ENCODE measurements at places on chromosomes 3 and 15.

DNA sequence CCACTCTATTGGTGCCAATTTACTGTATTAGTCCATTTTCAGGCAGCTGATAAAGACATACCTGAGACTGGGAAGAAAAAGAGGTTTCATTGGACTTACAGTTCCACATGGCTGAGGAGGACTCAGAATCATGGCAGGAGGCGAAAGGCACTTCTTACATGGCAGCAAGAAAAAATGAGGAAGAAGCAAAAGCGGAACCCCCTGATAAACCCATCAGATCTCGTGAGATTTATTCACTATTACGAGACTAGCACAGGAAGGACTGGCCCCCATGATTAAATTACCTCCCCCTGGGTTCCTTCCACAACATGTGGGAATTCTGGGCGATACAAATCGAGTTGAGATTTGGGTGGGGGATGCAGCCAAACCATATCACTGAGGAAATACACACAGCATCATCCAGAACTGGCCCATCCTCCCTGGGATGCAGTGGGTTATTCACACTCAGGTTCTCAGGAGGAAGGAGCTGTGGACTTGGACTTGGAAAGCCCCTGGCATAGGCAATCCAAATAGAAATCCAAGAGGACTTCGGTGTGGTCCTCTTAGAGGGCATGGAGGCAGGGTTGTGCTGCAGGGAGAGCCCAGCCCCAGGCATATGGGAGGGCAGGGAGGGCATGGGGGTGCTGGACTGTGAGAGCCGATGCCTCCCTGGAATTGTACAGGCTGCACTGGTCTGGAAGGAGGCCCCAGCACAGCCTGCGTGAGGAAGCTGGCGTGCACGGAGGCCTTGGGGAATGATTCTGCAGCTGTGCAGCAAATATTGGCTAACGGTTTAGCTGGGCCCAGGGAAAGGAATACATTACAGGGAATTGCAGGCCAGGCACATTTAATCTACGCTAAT lies 62.9 kb downstream of the EFCAB12 start:
- no peak for DNase-seq

GRCh38 chr3:14550651-14551611 lies 10.8 kb upstream of the GRIP2 start:
- DNase-seq: no peak

- no peak for DNase-seq
Observed at GRCh38 chr3:52046186-52046901, 10.0 kb downstream of the DUSP7 start.

- no peak for DNase-seq
Observed at GRCh38 chr3:66717806-66718205, 217.0 kb upstream of the LRIG1 start.

DNA sequence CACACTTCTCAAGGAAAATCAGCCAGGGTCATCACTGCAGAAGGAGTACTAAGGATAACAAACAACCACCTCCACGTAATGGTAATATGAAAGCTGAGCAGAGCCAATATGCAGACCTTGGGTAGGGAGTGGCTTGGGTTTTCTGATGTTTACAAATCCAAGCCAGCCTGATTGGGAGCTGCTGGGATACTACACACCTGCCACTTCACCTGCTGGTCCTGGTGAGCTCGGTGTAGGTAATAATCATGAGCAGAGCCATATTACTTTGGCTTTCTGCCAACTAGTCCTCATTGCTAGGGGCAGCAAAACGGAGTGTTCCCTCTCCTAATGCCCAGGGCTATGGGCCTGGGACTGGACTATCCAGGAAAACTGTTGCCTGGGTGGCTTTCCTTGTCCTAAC lies 433.5 kb upstream of the PPP2R3A start:
- no peak for DNase-seq

- no peak for DNase-seq
Observed at GRCh38 chr3:161104561-161105551, at the start of gene B3GALNT1. Gene B3GALNT1, minus strand, starts transcription at chr3:161105349. Its CDS starts 18,595 bp downstream, at chr3:161086754.

DNA sequence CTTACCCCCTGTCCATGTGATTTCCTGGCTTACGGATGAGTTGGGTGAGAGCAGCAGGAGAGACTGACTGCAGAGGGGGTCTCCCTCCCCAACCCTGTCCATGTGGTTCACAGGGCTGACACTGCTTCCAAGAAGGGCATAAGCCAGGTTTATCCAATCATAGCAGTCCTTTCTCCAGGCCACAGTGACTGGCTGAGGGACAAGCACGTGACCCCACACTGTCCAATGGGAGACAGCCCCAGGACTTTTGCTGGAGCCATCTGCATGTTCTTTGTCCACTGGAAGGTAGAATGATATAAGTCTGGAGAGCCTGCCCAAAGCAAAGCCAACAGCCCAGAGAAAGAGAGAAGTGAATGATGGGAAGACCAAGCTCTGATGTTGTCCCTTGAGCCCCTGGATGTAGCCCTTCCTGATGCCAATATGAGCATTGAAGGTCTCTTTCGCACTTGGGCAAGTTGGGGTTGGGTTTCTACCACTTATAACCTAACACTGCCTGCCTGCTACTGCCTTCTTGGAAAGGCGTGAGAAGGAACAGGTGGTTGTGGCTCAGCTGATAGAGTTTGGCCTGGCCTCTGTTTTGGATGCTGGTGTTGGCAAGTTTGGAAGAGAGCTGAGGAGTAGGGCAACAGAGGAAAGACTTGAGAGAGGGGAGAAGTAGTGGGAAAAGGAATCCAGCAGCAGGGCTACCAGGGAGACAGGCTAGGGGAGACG lies 41.3 kb upstream of the GRIP2 start:
- DNase-seq: no peak

DNA sequence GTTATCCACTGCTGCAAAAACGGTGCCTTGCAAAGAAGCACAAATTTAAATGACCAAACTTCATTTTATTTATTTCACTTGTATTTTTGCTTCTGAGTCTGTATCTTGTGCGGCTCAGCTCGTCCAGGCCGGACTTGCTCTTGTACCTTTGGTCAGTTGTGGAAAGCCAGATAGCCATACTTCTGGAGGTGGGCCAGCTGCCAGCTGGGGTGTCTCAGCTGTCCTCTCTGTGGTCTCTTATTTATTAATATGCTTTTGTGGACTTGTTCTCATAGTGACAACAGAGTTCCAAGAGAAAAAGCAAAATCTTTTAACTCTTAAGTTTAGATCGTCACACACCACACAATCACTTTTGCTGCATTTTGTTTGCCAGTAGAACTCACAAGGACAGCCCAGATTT lies 87.7 kb downstream of the IL1RAP start:
- no peak for DNase-seq

DNA sequence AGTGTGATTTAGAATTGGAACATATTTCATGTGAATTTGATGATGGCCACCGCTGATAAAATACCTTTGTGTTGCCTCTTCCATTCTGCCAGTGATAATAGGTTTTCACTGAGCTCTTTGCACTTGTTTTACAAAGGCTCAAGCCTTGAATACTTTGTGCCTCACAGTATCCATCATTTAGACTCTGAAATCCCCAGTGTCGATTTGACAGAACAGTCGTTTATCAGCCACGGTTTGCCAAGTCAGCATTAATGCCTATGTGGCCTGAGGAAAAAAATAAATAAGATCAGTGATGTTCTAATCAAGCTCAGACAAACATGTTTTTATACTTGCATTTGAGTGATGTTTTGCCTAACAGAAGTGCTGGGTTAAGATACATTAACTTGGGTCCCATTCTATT lies 399.1 kb downstream of the RBMS3 start:
- no peak for DNase-seq

GRCh38 chr3:153399636-153400035 lies 237.6 kb downstream of the RAP2B start:
- DNase-seq: no peak

DNA sequence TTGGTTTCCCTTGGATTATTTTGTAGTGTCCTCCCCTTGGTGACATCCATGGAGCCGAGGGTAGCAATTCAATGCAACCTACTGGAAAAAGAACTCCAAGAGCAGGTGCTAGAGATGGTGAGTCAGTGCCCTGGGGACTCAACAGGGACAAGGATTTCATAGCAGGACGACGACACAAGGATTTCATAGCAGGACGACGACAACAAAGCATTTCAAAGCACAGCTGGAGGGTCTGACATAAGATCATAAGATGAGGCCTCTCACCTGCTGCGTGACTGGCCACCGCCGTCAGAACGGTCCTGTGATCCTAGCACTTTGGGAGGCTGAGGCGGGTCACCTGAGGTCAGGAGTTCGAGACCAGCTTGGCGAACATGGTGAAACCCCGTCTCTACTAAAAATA lies 22.5 kb downstream of the NRROS start:
- DNase-seq: no peak

DNA sequence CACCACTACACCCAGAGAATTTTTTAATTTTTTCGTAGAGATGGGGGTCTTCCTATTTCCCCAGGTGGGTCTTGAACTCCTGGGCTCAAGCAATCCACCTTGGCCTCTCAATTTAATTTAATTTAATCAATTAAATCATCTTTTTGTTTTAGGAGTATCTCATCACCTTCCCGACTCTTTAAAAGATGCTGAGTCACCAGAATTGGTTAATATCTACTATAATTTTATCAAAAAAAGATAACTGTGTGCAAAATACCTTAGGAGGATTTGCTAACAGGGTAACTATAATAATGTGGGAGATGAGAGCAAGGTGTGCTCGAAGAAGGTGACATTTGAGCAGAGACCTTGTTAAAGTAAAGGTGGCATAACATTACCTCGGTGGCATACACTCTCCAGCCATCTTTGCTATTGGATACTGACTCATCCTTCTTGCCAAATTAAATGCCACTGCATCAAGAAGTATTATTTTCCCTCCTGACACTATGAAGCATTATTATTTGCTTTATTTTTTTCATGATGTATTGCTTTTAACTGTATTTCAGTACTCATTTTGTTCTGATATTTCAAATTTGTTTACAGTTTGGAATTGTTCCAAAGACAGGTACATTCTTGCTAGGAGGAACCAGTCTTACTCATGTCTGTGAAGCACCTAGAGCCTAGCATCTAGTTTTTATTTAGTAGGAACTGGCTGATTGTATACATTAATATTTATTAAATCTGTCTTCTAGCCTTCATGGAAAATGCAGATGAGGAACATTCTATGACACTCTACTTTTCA lies 200.7 kb downstream of the MBNL1 start:
- no peak for DNase-seq
